Ascending aorta (tissue), 2 donors: ENCODE measurements at places on chromosomes 1 and 21. TPM values are rescaled to one million over a fixed set of nuclear protein-coding genes. Genes with fewer than 3 reads are reported as not detected.
A peak's percentile ranks its signal among the peaks of the same experiment; 100 is the strongest.

DNA sequence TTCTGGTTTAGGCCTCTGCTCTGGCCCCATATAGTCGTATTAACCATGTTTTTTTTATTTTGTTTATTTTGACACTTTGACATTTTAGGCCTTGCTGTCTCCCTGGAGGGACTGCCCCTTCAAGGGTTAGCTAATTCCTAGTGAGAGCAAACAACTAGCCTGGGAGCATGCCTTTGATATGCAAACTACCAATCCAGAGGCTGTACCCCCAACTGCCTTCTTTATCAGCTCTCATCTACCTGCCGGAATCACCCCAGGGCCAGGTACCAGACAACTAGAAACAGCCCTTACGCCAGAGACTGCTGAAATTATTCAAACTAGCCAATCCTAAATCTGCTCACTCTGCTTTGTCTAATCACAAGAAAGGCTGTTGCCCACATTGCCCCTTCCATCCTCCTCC, 13.0 kb upstream of the ST6GALNAC5 start:
- DNase-seq: no peak

DNA sequence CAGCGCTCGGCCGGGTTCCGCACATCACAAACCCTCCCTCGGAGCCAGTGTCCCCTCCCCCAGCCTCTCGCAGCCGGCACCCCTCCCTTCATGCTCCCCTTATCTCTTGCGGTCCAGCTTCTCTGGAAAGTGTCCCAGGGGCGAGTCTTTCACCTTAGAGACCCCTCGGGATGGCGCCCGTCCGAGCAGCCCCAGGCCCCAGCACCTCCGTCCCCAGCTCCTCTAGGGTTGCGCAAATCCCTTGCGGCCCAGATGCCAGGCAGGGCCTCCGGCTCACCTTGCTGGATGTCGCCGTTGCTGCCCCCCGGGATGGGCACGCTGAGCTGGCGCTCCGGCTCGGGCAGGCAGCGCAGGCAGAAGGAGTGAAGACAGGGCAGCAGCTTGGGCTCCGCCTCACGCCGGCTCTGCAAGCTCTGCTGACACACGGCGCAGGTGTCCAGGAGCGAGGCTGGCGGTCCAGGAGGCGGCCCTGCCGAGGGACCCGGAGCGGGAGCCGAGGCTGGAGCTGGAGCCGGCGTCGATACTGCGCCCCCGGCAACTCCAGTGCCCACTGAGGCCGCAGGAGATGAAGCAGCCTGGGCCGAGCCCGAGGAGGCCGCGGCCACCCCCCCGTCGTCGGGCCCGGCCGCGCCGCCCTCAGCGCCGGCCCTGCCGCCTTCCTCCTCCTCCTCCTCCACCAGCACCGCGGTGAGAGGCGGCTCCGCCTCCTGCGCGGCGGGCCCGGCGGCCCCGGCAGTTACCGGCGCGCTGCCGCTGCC, 550 bp downstream of the TRIM33 start:
- no peak for DNase-seq

The RGS7 gene
- not detected for total RNA-seq

The SLC9C2 gene
- not detected for total RNA-seq

DNA sequence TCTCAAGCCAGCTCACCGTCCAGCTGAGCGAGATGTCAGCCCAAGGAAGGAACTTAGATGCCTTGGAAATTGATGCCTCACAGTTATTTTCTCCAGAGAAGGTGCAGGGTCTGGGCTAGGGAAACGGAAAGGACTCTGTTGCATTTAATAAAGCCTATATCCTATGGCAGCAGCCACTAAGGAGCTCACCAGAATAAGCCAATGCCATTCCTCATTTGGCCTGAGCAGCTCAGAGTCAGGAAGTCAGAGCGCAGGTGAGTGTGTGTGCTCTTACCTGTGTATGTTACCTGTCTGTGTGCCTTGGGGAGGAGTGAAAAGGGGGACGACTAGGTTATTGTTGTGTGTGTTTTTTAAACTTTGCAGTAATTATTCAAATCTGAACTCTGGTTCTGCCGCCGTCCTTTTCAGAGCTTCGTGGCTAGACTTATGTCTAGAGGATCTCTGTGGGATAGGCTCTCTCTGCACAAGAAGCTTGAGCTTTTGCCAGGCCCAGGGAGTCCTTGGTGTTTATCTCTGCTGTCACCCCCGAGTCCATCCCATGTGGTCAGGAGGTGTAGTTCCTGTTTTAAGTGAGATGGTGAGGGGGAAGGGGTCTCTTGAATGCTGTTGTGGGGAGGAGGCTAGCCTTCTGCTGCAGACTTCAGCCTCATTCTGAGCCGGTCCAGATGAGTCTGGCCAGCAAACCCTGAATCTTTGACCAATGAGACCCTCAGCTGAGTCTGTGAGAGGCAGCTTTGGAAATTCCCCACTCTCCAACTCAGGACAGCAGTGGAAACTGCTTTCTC, 2.4 kb downstream of the TMCC2 start:
- no peak for DNase-seq

GRCh38 chr1:193211539-193211938, 25.1 kb upstream of the B3GALT2 start:
- no peak for DNase-seq

DNA sequence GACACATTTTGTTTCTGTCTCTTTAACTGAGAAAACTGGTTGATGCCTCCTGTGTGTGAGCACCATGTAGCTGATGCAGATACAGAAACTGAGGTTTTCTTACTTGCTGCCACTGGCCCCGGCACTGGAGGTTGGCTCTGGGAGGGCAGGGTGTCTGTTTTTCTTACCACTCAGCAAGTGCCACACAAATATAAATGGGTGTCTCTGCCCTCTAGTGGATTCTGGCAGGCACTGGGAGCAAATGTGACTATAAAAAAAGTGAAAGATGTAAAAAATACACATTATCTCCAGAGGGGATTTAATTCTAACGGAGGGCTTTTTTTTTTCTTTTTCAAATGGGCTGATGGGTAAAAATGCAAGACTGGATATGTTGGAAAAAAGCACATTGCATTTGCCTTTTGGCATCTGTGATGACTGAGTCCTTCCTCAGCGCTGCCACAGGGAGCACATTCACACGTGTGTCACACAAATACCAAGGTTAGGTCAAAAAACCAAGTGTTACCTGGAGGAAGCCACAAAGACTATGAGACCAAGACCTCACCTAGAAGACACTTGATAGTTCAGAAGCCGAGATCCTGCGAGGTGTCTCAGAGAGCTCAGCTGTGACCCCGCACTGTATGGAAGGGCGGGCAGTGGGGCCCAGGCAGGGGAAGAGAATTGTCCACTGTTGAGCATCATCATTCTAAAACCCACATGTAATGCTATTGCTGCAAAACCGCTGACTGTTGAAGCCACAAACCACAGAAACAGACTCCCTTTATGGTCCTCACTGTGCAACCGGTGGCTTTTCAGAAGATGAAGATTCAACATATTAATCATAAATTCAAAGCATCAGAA, 18.9 kb downstream of the PGBD2 start:
- no peak for DNase-seq

- DNase-seq: no peak
These were observed 14.2 kb upstream of the ZNF496 start for GRCh38 chr1:247345881-247346280.

GRCh38 chr1:29124366-29125236, 898 bp upstream of the TMEM200B start:
- DNase-seq: peak; percentile 92

DNA sequence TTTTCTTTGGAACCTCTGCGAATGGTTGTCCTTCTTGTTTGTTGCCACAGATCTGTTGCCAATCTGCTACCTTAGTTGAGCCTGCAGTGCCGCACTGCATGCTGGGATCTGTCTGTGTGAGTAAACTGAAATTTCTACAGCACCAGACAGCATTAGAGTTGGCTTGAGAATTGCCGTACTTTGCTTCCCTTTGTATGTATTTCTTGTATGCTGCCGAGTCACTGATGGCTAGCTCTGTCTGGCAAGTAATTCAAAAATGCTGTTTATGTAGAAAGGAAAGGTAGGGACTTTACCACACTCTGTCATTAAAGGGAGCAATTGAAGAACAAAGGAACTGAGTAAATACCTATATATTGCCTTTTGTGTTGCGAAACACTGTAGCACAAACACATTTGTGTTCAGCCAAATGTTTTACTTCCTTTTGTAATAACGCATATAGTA, 857.4 kb downstream of the USP25 start:
- peak; percentile 10 for DNase-seq

DNA sequence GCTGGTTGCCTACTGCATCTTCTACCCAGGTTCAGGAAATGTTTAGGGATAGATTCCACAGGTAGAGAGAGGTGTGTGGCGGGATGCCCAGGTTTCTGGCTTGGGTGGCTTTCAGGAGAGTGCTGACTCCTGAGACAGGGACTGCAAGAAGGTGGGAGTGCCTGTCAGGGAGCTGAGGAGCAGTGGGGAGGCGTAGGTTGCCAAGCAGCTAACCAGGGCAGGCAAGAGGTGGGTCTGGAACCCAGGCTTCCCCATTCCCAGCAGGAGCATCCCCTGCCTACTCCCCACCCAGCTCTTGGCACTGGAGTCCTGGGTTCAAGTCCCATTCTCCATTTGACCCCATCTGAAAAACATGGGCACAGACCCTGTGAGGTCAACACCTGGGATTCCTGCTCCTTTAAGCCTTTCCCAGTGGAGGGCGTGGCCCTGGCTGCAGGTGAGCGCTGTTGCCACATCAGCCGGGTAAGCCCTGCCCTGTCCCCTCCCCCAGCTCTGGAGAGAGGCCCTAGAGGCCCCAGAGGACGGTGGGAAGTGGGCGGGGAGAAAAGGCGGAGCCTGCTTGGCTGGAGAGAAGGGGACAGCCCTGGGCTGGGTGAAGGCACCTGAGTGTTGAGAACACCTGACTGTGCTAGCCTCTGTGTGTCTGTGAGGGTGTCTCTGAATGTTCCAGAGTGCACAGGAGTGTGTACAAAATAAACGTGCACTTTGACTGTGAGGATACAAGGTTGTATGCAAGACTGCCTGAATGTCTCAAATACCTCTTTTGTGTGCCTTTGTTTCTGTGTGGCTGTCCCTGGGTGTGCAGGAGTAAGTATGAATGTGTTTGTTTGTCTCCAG, 14.0 kb upstream of the SYNC start:
- no peak for DNase-seq

GRCh38 chr1:19923137-19923952, at the start of gene PLA2G2E:
PLA2G2E (minus strand) TSS chr1:19923617; CDS start chr1:19923559, 58 bp downstream.
- no peak for DNase-seq

GRCh38 chr1:71104417-71104816, 23.6 kb upstream of the ZRANB2 start:
- DNase-seq: no peak

DNA sequence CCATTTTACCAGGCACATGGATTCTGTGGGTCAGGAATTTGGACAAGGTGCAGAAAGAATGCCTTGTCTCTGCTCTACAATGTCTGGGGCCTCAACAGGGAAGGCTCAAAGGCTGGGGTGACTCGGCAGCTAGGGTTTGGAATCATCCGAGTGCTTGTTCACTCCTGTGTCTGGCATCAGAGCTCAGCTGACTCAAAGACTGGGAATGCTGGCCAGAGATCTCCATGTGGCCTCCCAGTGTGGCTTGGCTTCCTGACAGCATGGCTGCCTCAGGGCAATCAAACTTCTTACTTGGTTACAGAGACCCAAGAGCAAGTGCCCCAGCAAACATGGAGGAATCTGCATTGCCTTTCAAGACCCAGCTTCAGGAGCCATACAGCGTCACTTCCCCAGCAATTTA, 110.5 kb downstream of the TOMM20 start:
- no peak for DNase-seq

GRCh38 chr1:162067466-162067865, 2.0 kb upstream of the NOS1AP start:
- DNase-seq: no peak

DNA sequence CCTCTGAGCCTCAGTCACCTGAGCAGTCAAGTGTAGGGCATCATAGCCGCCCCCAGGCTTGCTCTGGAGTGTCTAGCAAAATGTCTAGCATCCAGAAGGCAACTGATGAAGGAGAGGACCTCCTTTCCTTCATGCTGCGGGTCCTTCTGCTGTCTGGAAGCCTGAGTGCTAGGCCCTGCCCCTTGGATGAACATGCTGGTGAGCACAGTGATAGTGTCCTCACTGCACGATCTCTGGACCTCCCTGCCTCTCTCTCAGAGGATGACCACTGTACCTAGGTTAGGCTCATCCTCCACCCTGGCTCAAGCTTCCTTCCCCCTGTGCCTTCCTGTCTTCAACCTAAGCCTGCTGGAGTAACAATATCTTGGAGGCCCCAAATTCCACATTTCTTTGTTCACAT, 128.6 kb downstream of the TENT5C start:
- no peak for DNase-seq

The FYB2 gene
- not detected for total RNA-seq

- no peak for DNase-seq
These were observed 8.6 kb downstream of the CLDN14 start for GRCh38 chr21:36471254-36471723.

- DNase-seq: no peak
These were observed 18.1 kb downstream of the VASH2 start for GRCh38 chr1:212968368-212968863.

- no peak for DNase-seq
These were observed 31.6 kb downstream of the KRTAP10-1 start for GRCh38 chr21:44508426-44508710.

The AHDC1 gene
- total RNA-seq: 205 TPM

DNA sequence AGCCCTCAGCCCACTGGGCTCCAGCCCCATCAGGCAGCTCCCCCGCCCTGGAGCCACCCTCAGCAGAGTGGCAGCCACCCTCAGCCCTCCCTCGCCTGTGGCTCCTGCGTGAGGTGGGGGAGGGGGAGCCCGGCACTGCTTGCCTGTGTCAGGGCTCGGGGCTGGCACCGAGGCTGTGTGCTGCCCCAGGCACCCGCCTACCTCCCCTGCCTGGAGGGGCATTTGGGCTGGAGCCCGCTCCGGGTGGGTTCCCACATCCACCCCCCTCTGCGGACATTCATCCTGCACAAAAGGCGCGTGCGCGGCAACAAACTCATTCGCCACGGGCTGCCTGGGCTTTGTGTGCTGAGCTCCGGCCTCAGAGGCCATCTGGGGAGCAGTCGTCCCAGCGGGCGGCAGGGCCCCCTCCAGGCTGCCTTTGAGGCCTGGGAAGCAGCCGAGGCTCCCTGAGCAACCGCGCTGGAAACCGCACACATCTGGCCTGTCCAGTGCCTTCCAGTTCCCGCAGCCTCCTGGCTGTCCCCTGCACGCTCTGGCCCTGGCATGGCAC, 12.6 kb upstream of the TNFRSF14 start:
- no peak for DNase-seq

DNA sequence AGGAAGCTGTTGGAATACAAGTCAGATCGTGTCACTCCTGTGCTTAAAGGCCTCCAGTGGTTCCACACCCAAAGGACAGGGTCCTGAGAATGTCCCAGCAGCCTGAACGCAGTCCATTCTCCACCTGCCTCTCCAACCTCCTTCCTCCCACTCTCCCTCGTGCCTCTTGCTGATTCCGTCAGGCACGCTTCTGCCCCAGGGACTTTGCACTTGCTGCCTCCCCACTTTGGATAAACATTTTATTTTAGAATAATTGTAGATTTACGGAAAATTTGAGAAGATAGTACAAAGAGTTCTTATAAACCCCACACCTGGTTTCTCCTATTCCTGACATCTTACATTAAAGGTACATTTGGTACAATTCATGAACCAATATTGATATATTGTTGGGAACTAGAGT, 28.4 kb upstream of the LDLRAP1 start:
- DNase-seq: no peak

The BRDT gene
- total RNA-seq: not detected

The COL6A2 gene
- 1,704 TPM for total RNA-seq
